Kidney epithelial cell (primary cell): ENCODE measurements at places on chromosomes 1 and 21.

DNA sequence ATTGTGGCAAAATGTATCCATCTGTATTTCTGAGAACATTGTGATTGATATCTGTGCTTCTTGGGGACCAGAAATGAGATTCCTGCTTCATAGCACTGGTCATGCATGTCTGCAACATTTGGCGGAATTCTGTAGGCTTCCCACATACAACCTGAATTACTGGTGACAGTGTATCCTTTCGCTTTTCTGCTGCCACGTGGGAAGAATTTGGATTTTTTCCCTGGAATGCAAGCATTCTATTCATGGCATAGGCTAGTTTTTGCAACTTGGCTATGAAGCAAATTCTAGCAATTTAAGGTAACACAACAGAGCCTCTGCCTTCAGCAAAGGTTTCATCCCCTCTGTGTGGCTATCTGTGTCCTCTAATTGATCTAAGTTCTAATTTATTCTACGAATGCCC lies 85.9 kb downstream of the BCAR3 start:
- DNase-seq = no peak

GRCh38 chr21:42247716-42248115 lies 28.8 kb downstream of the ABCG1 start:
- DNase-seq = no peak

- DNase-seq = no peak
Measured at GRCh38 chr1:22290611-22291010, 147.7 kb upstream of the WNT4 start.

GRCh38 chr1:219580009-219580676 lies 32.8 kb downstream of the ZC3H11B start:
- no peak for DNase-seq

- peak; percentile 81 for DNase-seq
Measured at GRCh38 chr1:232844791-232845190, 39.6 kb downstream of the MAP10 start.

DNA sequence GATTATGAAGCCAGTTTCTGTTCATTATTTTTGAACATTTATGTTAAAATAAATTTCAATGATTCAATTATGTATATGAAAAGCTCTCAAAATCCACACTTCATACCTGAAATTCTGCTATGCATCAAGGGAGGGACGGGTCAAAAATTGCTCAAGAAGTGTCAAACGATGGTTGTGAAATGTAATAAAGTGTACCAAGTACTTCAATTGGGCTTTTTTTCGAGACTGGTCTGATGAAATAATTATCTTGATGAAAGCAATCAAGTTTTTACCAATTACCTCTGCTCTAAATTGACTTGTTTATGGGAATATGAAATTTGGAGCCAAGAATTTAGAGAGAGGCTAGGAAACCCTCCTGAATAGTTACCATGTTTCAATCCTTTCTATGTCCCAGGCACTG lies 7.9 kb downstream of the OSCP1 start:
- no peak for DNase-seq

GRCh38 chr1:201696217-201696761 lies 132.7 kb upstream of the IPO9 start:
- no peak for DNase-seq

- no peak for DNase-seq
Measured at GRCh38 chr1:10591010-10591409, 116.3 kb downstream of the PEX14 start.

GRCh38 chr1:178241837-178242236 lies 147.9 kb downstream of the RASAL2 start:
- no peak for DNase-seq

DNA sequence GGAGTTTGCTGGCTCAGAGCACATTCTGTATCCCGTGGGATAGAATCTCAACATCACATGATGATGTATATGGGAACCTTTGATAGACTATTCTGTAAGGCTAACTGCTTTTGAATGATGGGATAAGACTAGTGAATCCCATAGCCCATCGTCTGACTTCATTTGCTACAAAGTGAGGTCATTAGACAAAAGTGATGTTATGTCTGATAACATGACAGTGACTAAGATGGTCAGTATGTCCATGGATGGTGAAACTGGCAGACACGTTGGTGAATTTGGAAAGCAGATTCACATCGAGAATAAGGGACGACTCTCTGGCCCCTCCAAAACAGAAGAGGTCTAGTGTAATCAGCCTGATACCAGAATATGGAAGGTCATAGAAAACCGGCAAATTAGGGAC lies 108.4 kb downstream of the HHAT start:
- DNase-seq = no peak

- no peak for DNase-seq
Measured at GRCh38 chr1:150981177-150981804, 801 bp upstream of the ANXA9 start.

DNA sequence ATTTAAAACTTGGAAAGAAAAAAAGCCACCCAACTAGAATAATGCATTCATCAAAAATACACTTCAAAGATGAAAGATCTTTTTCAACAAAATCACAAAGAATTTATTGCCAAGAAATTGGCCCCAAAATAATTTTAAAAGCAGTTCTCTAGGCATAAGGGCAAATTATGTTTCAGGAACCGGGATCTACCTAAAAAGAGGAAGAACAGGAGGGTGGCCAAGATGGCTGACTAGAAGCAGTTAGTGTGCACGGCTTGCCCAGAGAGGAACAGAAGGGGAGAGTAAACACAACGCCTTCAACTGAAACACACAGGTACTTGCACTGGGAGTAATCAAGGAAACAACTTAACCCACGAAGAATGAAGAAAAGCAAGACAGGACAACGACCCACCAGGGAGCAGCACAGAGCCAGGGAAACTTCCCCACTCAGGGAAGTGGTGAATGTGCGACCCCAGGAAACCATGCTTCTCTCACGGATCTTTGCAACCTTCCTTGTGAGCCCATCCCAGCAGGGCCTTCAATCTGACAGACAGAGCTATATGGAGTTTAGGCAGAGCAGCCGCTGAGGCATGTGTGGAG lies 46.1 kb downstream of the ACKR1 start:
- no peak for DNase-seq

DNA sequence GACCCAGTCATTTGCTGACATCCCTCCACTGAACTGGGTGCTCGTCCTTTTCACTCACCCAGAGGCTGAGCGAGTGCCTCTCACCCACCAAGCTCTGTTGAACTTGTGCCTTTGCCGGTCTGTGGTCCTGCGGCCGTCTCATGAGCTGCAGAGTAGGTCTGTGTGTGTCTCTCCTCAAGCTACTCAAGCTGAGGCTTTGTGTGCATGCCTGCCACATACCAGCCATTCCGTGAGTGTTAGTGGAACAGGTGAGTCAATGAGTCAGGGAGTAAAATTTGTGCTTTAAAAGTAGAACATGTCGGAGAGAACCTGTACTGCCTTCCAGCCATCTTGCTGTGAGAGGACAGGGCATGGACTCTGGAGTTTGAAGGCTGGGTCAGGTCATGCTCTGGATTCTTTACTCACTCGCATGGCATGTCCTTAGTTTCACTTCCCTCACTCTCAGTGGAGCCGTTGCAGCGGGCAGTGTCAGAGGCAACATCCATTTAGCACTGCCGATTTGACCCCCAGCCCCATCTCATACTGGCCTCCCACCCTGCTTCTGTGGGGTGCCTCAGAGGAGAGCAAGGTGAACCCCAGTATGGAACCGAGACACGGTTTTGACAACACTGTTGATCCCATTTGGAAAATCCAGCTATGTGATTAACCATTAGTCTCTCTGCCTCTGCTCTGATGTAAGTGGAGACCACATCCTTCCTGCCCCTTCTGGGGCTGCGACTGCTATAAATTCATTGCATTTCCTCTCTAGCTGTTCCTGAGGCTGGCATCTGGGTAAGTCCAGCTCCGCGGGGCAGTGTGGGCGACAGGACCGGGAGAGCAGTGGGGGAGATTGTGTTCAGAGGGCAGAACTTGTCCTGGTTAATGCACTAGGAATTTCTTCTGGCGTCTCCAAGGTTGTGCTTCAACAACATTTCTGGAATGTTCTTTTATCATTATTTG lies at the start of gene NLRP3:
Gene NLRP3 (plus strand): TSS at position 751 of the 939 bp plus-strand sequence. CDS start 2,628 bp downstream, outside the sequence.
- DNase-seq = peak; percentile 41

- DNase-seq = no peak
Measured at GRCh38 chr1:40003156-40004093, 37.1 kb upstream of the CAP1 start.

DNA sequence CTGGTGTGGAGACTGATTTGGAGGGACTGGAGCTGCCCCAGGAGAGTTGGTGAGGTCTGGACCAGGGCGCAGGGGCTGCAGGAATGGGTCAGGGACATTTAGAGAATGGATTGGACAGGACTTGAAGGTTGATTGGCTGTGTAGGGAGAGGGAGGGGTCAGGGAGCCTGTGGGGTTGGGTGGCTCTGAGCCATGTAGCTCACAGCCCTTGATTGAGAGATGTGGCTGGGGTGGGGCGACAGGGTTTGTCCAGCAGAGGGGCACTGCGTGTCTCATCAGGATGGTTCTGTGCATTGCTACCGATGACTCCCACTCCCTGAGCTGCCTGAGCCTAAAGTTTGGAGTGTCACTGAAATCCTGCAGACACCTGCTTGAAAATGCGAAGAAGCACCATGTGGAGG lies 12.1 kb downstream of the AZIN2 start:
- DNase-seq = no peak

DNA sequence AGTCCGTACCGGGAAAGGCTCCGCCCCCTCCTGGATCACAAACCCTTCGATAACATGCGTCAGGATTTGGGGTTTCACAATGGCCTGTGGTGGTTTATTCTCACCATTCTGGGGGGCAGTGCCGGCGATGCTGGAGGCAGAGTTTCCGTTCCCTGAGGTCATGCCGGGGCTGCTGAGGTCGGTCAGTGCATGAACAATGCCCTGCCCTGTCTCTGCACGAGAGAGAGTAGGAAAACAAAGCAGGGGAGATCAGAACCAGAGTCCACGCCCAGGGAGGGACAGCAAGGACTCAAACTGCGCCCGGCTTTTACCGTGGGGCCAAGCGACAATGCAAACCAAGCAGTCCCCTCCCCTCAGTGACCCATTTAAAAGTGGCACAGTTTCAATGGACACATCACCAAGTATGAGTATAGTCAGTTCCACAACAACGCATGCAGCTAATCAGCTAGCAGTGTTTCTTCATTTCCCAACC lies 13.2 kb upstream of the A3GALT2 start:
- DNase-seq = no peak

DNA sequence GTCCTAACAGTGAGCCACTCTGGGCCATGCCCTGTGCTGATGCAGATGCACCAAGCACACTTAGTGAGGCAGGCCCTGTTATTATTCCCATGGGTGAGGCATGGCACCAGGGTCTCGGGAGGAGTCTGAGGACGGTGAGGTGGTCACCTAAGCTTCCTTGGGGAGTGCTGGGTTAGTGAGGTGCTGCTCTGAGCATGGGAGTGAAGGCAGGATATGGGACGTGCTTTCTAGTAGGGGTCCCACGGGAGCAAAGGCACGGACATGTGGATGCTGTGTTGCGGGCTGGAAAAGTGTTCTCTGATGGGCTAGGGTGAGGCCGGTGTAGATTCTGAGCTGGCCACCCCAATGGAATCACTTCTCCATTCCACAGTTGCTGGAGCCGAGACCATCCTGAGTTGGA lies 77.5 kb upstream of the CSF3R start:
- DNase-seq = no peak

DNA sequence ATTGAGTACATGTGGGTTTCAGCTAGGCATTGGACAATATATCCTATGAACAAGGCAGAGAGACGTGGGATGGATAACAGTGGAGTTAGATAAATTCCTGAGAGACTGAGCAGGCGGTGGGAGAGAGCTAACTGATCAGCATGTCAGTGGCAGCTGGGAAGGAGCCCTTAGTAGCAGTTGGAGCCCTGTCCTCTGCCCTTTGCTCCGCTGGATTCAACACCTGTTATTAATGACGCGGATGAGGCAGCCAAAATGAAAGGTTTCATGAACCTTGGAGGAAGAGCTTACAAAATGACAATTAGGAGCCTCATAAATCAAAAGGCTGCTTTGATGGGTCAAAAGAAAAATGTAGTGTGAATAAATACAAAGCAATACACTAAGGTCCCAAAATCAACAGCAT lies 16.1 kb downstream of the UBIAD1 start:
- DNase-seq = no peak

- DNase-seq = no peak
Measured at GRCh38 chr1:26887125-26887524, 3.0 kb downstream of the GPN2 start.

DNA sequence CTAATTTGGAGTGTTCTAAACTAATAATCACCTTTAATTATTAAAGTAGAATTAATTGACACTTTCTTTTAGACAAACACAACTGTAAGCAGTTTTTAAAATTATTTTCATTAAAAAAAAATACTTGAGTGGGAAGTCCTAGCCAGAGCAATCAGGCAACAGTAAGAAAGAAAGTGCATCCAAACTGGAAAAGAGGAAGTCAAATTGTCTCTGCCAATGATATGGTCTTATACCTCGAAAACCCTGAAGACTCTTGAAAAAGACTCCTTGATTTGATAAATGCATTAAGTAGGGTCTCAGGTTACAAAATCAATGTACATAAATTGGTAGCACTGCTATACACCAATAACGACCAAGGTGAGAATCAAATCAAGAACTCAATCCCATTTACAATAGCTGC lies 83.0 kb upstream of the GADD45A start:
- no peak for DNase-seq

DNA sequence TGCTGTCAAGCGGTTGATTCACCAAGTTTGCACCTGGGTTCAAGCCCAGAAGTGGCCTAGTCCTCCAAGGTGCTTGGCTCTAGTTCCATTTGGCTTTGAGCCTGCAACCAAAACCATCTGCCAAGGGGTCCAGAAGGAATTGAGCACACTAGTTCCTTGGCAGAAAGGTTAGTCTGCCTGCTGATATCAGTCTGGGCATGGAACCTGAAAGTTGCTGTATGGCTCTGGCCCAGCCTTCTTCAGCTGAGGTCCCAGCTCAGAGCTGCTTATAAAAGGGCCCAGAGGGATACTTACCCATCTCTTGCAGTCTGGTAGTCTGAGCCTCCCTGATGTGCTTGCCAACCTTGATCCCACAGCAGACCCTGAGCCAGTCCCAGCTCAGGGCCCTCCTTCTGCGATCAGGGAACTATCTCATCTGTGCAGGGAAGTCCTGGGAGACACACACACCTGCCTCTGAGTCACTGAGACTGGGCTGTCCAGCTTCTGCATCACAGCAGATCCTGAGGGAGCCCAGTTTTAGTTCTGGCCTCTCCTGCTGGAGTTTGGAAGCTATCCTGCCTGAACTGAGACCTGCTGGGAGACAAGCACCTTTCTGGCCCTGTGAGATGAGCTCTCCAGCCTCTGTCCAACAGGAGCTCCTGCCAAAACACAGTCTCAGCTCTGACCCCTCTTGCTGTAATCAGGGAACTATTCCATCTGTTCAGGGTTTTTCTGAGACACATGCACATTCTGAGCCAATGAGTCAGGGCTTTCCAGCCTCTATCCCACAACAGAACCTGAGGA lies 75.8 kb downstream of the CTH start:
- peak; percentile 72 for DNase-seq

- no peak for DNase-seq
Measured at GRCh38 chr1:23083714-23084480, 64.6 kb downstream of the KDM1A start.

- no peak for DNase-seq
Measured at GRCh38 chr1:93692026-93692425, 10.4 kb upstream of the BCAR3 start.

GRCh38 chr1:163069142-163069541 lies at the start of gene RGS4:
TSS of gene RGS4 (plus strand) at chr1:163069361. CDS start at chr1:163069485, 124 bp downstream.
- DNase-seq = peak; percentile 85
